ENCODE measurements at places on chromosomes 16 and 17.
A peak's percentile ranks its signal among the peaks of the same experiment; 100 is the strongest.

DNA sequence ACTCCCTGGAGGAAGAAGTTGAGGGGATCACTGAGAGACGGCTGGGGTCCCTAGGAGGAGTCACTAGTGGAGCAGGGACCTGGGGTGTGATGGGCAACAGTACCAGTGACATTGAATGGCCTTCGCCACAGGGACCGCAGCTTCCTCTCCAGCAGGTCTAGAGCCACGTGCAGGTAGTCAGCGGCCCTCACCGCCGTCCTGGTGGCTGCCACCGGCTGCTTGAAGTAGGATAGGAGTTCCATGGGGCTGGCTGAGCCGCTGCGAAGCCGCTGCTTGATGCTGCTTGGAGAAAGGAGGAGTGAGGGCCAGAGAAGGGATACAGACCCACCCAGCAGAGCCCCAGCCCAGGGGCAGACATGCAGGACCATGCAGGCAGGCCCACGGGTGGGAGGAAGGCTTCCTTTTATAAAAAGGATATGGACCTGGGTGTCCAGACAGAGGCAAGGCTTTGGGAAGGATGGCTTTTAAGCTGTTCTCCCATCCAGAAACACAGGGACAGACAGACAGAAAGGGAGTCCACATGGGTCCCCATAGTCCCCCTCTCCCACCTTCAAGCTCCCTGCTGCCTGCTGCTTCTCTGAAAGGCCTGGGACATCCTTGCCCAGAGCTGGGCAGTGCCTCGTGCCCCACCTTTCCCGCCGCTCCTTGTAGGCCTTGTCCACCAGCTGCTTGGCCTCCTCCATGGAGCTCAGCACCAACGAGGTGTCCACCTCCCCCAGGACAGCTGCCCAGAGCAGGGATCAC, 827 bp downstream of the MPO start:
- peak; percentile 8 for DNase-seq

- no peak for DNase-seq
Measured at GRCh38 chr17:55068862-55069811, 100.6 kb downstream of the STXBP4 start.

GRCh38 chr17:29880031-29880430, 50.0 kb downstream of the SSH2 start:
- no peak for DNase-seq

- peak; percentile 40 for DNase-seq
Measured at GRCh38 chr17:79338604-79339003, 264.0 kb downstream of the ENGASE start.

DNA sequence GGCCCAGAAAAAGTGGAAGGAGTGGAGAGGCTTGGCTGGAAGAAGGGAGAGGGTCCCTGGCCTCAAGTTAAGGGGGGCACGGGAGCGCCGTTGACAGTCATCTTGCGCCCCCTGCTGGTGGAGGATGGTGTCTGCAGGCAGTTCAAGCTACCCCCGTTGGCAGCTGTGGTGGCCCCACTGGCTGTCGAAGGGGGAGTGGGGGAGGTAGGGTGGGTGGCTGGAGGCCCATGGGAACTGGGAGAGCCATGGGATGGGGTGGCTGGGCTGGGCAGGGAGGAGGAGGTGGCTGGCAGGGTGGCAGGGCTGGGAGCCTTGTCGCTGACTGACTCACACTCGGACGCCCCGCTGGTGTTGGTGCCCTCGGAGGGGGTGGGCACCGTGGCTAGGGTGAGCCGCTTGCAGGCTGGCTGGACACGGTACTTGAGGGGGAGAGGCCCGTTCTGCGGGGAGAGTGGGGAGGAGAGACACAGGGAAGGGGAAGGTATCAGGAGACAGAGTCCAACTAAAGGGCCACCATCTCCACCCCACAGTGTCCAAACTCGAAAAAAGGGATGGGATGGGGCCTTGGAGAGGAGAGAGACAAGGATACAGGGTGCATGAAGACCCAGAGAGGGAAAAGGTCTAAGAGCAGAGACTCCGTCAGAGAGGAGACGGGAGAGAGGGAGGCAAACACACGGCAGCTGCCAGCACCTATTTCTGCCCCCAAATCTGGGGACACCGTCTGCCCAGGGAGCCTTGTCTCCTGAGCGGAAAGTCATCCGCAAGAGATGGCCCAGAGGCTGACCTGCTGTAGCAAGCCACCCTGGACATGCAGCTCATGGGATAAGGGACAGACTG, 5.2 kb downstream of the CISD3 start:
- peak; percentile 82 for DNase-seq

- no peak for DNase-seq
Measured at GRCh38 chr16:14635395-14636165, 2.8 kb downstream of the BFAR start.

- no peak for DNase-seq
Measured at GRCh38 chr17:73639322-73639721, 4.9 kb downstream of the SDK2 start.

DNA sequence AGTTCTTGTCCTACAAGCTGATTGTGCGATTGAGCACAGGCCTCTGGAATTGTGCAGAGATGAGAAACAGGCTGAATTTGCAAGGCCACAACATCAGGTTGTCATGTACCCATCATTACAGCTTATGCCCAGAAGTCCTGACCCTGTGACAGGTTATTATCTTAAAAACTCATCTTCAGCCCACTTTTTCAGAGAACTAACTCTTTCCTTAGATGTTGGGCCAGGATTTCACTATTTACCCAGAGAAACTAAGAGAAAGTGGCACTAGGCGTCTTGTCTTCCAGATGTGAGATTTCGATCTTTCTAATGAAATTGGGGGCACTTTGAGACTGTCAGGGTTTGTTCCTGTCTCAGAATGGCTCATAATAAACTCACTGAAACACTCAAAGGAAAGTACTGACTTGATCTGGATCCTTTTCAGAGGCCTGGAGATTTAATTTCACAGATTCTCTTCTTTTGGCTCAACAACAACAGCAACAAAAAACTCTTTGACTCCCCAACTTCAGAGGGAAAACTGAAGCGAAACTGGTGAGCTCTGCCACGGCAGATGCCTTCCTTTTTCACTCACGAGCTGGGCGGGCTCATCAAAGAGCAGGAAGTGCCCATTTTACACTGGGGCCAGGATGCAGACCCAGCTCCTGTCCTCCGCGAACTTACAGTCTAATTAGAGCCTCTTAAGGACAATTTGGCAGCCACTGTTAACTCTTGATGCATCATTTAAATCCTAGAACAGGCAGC, 17.7 kb upstream of the SLC12A3 start:
- DNase-seq: no peak

GRCh38 chr17:20979792-20980083, 63.1 kb downstream of the USP22 start:
- no peak for DNase-seq

- no peak for DNase-seq
Measured at GRCh38 chr16:53690771-53691170, 12.9 kb downstream of the RPGRIP1L start.

DNA sequence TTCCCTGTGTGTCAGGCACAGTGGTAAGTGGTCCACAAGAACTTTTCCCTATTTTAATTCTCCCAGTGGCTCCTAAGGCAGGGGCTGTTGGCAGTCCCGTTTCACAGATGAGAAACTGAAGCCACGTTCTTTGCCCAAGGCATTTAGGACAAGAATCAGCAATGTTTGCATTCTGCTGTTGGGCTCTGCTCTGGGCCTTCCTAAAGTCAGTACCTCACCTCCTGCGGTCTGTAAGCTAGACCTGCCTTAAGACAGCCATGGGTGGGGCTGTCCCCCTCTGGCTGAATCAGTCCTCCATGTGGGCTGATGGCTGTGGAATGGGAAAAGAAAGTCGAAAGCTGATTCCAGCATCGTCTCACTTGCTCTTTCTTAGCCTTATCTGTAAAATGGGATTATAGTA, 304.8 kb downstream of the MAF start:
- DNase-seq: no peak

GRCh38 chr17:4215882-4216570, 47.8 kb downstream of the ANKFY1 start:
- DNase-seq: no peak

DNA sequence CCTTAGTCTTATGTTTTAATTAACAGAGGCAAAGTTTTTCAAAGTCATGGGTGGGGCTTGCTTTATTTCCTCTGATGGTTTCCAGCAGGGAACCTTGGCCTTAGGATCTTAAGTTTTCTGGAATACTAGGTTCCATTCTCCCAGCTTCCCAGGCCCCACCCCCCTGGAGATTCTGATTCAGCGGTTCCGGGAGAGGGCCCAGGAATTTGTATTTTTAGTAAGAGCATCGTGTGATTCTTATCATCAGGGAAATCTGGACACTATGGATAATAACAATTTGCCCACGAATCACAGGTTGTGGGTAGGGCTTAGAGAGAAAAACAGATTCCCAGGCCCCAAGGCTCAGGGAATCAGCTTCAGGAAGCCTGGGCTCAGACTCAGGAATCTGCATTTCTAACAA, 263.6 kb downstream of the NTN1 start:
- peak; percentile 50 for DNase-seq

GRCh38 chr17:77285594-77286390, 145.0 kb downstream of the SEC14L1 start:
- peak; percentile 94 for DNase-seq

DNA sequence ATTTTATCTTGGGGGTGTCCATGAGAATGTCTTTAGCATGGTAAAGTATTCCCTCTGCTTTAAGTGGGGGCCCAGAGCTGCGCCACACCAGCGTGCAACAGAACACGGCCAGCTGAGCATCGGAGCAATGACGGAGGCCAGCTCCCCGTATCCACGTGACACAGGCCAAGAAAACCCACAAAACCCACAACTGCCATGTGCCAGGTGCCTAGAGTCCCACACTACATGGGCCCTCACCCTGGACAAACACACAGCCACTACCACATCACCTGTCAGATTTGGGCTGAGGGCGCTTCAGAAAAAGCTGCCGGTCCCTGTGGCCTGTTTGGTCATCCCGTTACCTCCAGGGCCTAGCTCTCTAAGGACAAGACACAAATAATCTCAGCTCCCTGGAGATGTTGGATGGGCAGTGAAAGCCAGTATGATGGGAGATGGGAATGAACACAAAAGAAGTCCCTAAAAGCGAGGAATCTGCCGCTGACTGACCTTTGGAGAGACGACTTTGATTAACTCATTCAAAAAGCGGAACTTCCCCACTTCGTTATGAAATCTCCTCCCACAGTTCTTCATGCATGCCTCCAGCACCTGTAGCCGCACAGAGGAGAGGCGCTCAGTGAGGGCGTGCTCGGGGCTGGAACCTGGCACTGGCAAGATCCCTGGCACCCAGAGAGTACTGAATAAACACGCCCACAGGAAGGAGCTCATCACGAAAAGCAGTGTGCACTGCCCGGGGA, 17.1 kb downstream of the GGA3 start:
- DNase-seq: no peak

DNA sequence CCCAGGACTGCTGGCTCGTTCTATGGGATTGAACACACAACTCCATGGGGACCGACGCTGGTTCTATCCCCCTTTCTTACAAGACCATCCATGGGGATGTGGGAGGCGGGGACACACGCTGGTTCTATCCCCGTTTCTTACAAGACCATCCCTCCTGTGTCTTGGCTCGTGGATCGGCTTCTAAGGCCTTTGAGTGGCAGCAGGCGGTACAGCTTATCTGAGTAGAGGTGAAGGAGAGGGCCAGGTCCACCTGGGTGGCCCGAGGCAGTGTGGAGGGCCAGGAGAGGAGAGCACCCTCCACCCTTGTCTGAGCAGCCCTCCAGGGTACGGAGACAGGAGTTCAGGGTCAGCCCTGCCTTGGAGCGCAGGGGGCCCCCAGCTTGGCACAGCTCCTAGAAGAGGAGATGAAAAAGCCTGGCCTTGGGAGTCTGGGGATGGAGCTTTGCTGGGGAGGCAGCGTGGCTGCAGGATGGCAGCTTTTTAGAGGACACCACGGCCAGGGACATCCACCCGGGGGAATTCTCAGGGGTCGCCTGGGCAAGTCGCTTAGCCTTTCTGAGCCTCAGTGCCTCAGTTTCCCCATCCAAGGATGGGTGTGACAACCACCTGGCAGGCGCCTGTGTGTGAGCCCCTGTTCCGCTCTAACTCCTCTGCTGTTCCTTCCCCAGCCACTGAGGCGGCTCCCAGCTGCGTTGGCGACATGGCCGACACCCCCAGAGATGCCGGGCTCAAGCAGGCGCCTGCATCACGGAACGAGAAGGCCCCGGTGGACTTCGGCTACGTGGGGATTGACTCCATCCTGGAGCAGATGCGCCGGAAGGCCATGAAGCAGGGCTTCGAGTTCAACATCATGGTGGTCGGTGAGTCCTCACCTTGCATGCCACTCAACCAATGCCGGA, 341.0 kb downstream of the SEC14L1 start:
- DNase-seq: no peak

DNA sequence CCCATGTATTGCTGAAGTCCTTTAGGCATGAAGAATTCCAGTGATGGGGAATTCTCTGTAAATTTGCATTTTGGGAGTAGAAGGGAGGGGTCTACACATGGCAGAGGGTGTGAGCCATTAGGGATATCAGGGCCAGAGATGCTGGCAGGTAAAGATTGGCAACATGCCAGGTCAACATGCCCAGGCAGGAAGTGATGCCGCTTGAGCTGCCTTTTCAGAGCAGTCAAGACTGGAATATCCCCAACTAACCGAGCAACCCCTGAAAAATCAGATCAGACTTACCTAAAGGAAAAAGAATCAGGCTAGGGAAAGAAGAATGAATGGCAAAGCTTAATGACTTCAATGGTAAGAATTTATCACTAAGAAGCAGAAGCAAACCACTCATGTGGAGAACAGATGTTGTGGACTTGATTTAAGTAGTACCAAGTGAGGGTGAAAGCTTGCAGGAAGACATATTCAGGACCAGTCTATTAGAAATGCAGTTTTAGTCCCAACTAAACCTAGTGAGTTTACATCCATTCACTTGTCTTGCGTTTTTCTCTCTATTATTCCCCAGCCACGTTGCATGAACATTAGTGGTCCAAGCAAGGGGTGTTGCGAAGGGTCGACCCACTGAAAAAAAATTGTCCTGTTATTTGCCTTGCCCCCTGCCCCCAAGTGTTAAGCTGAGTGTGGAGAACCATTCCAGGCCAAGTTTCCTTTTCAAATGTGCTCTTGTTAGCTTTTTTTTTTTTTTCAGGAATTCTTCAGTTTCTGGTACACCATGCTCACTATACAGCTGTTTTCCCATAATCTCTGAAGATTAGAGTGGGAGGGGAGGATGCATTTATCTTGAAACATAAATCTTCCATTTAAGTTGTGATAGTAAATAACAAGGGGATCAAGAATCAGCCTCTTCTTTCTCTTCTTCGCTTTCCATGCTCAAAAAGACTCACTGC, 105.2 kb downstream of the ABCA8 start:
- DNase-seq: peak; percentile 14

DNA sequence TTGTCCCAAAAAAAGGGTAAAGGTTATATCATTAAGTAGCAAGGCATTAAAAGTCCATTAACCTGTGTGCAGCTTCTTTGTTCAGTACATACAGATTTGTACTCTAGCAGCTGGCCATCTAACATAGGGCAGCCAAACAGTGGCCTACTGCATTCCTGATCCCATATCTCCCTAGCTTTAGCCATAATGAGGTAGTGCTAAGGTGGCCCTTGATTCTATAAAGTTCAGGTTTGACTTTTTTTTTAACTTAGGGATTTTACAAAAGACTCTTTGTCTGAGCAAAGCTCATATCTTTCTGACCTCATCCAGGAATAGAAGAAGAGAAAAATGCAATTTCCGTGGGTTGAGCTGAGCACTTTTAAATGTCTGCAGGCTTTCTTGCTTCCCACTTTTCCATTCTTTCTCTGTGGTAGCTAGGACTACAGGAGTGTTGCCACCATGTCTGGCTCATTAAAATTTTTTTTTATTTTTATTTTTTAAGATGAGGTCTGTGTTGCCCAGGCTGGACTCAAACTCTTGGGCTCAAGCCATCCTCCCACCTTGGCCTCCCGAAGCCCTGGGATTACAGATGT, 19.5 kb upstream of the CDC6 start:
- DNase-seq: no peak

All from GM03348 (cell line).